ENCODE measurements at places on chromosomes 5 and 9.

DNA sequence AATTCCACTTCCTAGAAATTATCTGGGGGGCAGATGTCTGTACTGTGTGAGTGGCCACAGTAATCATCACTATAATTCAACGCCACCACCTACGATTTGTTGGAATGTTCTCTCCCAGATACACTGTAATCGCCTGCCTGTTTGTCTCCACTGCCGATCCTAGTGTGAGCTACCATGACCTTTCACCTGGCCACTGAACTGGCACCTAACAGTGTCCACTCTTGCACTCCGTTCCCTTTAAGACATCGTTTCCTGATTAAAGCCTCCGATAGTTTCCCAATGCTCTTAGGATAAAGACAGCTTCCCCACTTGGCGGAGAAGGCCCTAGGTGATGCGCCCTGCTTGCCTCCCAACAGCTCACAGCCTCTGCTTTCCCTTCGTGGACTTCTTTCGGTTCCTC lies 4.0 kb downstream of the PHYKPL start:
- no peak for DNase-seq

DNA sequence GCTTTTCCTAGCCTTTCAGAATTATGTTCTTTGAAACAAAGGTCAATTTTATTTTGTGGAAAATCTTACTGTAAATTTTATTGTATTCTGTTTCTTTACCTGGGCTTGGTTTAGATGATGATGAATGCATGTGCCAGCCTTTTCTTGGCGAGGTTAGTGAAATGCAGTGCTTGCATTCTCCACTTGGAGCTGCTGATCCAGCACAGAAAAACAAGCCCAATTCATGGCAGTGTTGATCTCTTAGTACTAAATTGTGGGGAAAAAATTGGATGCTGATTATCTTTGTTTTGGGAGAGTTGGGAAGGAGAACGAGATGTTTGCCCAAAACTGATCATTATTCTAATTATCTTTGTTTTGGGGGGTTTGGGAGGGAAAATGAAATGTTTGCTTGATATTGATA lies 3.7 kb downstream of the HABP4 start:
- no peak for DNase-seq

DNA sequence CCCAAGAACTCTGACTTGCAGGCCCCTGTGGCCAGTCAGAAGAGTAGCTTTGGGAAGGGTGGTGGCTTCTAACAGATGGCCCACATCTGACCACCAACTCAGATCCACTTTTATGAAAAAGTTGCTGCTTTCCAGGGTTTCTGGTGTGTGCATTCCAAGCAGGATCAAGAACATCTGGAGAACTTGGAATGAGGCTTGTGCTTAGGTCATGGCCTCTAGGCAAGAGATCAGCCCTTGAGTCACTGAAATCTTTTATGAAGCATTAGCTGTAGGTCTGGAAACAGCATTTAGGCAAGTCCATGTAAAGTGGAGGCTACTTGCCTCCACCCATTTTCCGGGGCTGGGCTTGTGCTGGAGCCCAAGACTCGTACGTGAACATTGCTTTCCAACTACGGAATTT lies 433.3 kb downstream of the SH3GL2 start:
- no peak for DNase-seq

- no peak for DNase-seq
These were observed 110.9 kb downstream of the LIFR start for GRCh38 chr5:38445374-38446028.

DNA sequence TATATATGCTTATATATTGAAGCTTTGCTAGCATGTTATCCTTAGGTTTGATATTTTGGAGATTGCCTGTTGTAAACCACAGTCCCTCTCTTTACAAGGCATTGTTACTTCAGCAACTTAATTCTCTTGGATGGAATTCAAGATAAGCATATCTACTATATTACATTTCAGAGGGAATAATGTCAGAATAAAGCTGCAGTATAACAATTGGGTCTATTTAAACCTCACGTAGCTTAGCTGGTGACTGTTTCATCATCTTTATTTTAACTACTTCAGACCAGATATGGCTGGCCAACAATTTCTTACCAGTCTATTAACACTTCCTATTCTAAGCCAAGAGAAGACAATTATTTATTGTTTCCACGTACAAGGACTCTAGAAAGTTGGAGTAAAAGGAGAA lies 27.1 kb downstream of the ZCCHC10 start:
- DNase-seq = no peak

GRCh38 chr5:129382921-129383672 lies 77.0 kb upstream of the ADAMTS19 start:
- DNase-seq = no peak

DNA sequence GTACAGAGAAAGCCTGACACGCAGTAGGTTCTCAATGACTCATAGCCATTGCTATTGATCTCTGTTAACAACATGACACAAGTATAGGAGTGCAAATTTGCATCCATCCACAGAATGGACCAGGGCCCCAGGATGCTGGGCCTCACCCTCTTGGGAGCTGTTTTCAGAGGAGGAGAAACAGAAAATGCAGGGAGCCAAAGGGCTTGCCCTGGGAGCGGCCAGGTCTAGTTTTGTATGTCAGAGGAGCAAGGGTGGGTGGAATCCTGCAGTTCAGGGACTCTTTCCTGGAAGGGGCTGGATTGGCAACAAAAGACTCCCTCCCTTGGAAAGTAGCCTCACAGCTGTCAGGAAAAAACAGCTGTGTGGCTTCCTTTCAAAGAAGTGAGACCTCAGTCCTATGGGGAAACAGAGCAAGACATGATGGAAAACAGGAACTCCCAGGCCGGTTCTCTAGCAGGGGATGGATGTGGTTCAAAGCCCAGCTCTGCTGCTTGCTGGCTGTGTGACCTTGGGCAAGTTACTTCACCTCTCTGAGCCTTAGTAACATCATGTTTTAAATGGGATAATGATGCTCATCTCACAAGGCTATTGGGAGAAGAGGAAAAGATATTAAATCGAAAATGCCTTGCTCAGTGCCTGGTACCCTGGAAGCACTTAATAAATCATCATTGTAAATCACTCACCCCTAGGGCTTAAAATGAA lies 50.5 kb upstream of the SH3PXD2B start:
- no peak for DNase-seq

DNA sequence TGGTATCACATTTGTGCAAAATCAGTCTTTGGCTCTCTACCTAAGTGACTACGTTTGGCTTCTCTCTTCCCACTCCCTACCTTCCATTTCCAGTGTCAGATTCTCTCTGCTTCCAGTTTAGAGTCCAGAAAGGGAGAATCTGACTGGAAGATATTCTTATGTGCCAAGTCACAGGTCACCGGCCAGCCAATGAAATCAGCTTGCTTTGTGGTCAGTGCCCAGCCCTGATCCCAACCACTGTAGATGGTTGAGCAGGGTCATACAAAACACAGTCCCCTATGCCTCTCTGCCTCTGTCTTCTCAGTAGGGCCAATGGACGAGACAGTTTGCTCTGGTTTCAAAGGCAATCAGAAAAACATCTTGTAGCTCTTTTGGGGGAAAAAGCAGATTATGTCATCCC lies 15.6 kb upstream of the EPB41L4B start:
- DNase-seq = no peak

DNA sequence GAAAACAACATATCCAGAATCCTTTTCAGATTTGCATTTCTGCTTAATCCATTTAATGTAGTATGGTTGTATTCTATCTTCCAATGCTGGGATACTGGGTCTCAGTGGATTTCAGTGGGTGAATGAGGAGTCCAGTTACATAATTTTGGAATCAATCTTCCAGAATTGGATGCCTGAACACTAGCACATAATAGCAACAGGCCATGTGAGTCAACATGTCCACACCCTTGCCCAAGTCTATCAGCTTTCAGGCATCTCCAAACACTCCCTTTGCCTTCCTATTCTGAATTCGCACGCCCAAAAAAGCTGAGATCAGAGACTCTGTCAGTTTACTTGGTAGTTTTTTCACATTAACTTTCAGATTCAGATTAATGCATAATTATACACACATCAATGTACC lies 202.6 kb downstream of the TSSK1B start:
- no peak for DNase-seq

DNA sequence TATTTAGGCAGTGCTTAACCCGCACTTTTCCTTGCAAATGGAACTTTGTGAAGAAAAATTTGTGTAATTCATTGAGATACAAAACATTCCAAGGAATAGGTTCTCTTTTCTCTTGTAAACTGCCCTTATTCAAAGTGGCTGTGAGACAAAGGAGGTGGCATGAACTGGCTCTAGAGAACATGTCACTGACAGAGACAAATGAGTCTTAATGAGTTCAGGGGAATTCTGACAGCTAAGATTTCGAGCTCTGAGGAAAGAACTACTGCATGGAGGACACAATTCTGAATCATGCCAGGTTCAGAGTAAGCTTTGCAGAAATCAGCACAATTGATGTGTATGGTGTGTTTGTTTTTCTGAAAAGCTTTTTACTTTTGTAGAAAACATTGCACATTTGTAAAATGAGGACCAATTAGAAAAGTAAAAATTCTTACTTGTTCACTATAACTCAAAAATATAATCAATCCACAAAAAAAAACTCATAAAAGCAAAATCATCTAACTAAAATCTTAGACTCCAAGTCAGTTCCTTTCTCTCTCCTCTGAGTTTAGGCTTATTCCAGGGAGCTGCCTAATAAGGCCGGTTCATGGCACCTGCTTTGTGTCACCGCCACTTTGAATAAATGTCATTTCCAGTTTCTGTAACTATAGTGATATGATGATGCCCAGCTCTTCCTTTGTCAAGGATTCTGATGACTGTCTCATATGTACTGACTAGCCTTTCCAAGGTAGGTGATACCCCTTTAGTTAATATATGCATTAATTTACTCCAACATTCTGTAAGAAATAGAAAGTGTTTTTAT lies 163.2 kb downstream of the HCN1 start:
- no peak for DNase-seq

GRCh38 chr5:66518753-66519152 lies 77.4 kb upstream of the MAST4 start:
- no peak for DNase-seq

GRCh38 chr9:21677834-21678233 lies 124.6 kb upstream of the MTAP start:
- DNase-seq = no peak

DNA sequence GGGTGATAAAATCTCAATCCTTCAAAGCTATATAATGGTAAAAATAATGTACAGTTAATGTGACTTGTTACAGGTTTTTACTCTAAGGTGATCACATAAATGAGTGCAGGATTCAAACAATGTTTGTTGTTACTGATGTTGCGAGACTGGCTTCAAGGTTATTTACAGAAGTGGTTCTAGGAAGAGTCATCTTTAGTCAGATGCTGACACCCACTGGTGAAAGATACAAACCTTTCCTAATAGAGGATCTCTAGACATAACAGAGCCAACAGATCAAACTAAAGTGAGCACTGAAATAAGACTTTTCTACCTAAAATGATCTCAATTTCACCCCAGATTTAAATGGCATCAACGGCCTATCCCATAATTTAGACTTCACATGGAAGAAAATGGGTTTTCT lies 20.2 kb downstream of the ARSB start:
- DNase-seq = no peak

- DNase-seq = no peak
These were observed 115.6 kb upstream of the RETREG1 start for GRCh38 chr5:16732356-16732755.

DNA sequence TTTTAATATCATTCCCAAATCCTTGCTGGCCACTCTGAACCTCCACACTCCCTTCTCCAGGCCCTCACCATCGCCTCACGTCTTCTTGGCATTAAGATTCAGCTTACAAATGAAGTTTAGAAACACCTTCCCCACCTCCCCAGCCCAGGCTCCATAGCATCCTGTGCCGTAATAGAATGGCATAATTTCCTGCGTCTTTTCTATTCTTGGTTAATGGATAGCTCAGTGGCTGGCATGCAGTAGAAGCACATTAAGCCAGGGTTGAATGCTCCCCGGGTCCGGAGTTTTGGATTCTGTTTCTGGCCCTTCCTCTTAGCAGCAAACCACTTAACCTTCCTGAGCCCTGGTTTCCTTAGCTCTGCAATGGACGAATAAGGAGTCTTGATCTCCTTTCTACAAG lies 13.8 kb downstream of the WWC1 start:
- DNase-seq = no peak

DNA sequence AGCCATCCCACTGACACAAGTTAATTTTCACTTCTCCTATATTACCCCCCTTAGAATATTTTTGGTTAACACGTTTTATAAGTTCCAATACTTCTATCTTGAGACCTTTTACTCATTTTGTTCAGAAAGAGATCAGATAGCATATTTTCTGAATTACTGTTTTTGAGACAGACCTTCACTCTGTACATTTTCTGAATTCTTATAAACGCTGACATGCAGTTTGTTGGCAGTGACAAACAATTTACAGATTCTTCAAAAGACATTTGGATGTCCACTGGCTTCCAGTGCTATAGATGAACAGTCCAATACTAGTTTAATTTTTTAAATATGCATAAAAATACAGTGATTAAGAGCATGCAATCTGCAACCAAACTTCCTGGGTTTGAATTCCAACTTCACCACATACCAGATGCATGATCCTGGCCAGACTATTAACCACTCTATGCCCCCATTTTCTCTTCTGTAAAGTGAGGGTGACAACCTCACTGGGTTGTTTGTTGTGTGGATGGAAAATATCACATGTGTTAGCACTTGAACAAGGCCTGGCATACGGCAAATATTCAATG lies 142.1 kb downstream of the AGTPBP1 start:
- no peak for DNase-seq

- no peak for DNase-seq
These were observed 149.0 kb downstream of the RANBP17 start for GRCh38 chr5:171010816-171011215.

GRCh38 chr9:36759141-36759540 lies 186.4 kb downstream of the MELK start:
- DNase-seq = no peak

DNA sequence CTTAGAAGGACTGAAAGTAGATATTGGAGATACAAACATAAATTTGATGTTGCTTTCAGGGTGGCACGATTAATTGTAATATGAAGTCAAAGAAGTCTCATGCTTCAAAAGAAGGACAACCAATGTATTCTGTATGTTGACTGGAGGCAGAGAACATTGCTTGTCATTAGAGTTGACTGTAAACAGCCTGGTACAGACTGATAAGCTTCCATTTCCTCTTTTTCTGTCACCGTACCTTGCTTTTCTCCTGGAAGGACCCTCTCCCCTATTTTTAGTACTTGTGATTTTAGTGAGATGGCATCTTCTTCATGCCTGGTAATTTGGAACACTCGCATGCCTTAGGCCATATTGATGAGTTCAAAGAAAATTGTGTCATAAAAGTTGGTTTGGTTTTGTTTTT lies 809.4 kb downstream of the PRELID2 start:
- no peak for DNase-seq

GRCh38 chr5:142342128-142342981 lies 17.5 kb upstream of the SPRY4 start:
- no peak for DNase-seq

DNA sequence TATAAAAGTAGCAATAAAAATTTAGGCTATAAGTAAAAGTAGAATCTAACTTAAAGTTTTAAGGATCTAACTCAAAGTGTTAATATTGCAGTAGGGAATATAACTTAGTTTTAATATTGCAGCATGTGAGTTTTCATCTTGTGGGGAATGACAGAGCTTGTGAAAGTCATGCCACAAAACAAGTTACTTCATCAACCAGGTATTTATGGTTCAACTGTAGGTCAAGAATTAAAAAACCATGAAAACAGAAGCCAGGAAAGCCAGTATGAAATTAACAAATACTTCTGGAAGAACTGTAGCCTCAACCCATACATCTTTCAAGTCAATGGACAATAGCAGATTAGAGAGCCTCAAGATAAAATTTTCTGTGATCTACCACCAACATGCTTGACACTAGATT lies 19.0 kb downstream of the HMGCS1 start:
- no peak for DNase-seq

- DNase-seq = no peak
These were observed 133.4 kb upstream of the CDH9 start for GRCh38 chr5:27171761-27172261.

GRCh38 chr9:34362614-34363214 lies 14.0 kb downstream of the MYORG start:
- no peak for DNase-seq

Data from stimulated activated CD4-positive, alpha-beta T cell treated with anti-CD3 and anti-CD28 coated beads, Interleukin-4, amount 100 ng/mL, for 1 hour (primary cell).